ENCODE measurements at places on chromosomes 5 and 9.

DNA sequence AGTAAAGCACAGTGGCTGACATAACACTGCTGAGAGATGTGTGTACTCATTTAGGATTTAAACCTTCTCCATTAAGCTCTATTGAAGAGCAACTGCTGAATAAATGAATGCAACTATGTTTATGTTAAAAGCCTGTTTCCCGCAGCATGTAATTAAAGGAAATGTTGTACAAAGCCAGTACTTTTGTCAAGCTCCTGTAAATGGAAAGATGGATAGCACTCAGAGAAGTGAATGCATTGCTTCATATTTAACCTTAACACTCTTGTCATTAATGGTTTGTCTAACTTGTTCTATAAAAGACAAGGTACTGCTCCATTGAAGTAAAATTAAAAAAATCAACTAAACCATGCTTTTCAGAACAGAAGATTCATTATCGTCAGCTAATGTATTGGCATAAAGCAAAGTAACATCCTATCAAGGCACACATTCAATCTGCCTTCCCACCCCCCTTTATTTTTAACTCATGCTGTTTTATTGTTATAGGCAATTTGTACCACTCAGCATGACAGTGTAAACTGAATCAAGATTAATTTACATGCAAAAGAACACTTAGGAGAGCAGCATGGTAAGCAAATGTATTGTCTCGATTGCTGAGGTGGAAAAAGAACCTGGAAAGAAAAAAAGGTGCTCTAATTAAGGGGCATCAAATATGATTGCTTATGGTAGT, 240.9 kb upstream of the TBCA start:
- no peak for DNase-seq

- DNase-seq: no peak
Measured at GRCh38 chr5:174204535-174205313, 159.2 kb downstream of the NSG2 start.

GRCh38 chr5:108143581-108143980, 238.3 kb downstream of the FBXL17 start:
- no peak for DNase-seq

DNA sequence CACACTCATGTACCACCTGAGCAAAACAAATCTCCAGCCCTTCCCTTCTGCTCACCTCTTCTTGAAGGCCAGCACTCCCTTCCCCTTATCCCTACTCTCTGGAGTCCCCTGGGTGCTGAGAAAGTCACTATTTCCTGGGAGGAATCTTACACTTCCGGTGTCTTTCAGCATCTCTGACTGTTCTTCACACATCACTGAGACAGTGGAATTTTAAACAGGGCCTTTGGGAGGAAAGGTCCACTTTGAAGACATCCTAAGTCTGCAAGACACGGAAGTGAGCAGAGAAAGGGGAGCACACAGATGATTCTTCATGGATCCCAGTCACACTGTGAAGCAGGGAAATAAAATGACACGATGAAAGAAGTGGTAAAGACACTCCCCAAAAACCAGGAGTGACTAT, 25.6 kb downstream of the FRMD3 start:
- no peak for DNase-seq

DNA sequence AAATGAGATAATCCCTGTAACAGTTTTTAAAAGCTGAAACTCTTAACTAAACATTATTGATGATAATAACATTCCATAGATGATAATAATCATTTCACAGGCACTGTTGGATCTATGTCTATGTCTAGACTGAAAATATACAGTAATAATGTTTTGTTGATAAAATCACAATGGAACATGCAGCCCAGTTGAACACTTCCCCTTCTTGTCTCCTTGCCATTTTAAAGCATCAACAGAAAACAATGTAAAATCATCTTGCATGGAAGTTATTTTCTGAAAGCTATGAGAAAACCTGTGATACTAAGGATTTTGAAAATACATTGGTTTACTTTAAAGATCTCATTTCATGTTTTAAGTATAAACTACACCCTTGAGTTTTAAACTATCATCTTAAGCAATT, 1.9 kb downstream of the GAPT start:
- no peak for DNase-seq

GRCh38 chr5:107604990-107605389, 65.7 kb downstream of the EFNA5 start:
- DNase-seq: no peak

DNA sequence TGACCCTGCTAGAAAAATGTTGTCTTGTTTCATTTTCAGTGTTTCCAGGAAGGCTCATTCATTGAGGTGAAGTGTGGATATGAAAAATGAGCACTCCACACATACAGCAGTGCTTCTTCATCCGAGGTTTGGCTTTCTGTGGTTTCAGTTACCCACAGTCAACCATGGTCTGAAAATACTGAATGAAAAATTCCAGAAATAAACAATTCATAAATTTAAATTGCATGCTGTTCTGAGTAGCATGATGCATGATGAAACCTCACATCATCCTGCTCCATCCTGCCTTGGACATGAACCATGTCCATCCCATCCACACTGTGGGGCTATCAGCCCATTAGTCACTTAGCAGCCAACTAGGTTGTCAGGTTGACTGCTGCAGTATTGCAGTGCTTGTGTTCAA, 10.4 kb upstream of the SLC45A2 start:
- DNase-seq: no peak

DNA sequence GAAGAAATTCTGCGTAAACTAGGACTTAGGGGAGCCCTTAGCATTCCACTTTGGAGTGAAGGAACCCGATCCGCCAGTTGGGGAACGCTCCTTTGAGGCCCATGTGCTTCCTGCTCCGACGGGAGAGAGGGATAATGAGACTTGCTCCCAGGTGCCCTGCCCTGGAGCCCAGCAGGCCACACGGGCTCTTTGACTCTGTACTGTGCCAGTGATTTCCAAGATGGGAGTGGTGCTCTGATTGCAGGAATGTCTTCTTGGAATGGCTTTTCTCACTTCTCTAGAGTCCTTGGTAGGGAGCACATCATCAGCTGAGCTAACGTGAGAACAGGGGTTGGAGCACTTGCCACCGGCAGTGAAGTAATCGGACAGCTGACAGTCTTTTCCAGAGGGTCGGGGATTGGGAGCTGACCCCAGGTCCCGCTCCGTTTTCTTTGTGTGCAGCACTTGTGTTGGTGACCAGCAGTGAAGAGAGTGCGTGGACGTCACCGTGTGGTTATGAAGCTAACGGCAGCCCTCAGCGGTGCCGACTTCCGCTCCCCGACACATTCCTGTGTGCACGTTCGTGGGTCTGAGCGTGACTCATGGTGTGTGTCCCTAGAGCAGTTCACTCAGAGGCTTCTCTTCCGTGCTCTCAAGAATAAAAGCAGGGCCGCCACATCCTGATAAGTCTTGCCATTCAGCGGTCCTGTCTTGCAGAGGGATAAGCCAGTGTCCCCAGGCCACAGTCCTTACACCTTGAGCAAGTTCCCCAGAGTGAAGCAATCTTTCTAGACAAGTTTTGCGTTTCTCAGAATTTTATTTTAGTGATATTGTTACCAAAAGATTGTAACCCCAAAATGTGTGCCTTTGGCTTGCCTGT, 25.6 kb downstream of the ABL1 start:
- DNase-seq: no peak

- DNase-seq: no peak
Measured at GRCh38 chr5:158591301-158591863, 508.3 kb downstream of the EBF1 start.

- no peak for DNase-seq
Measured at GRCh38 chr9:133897675-133898074, 94.4 kb downstream of the VAV2 start.

DNA sequence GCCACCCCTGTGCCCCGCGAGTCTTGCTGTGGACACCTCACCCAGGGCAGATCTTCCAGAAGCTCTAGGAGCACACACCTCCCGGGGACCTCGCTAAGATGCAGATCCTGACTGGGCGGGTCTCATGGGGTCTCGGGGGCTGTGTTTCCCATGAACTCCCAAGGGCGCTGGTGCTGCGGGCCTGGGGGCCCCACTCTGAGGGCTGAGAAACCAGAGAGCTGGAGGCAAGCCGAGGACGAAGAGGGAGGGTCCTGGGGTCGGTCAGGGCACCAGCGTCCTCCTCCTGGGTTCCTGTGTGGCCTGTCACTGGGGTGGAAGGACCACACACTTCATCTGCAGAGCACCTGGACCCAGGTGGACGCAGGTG, 30.2 kb downstream of the SLC6A3 start:
- DNase-seq: no peak

DNA sequence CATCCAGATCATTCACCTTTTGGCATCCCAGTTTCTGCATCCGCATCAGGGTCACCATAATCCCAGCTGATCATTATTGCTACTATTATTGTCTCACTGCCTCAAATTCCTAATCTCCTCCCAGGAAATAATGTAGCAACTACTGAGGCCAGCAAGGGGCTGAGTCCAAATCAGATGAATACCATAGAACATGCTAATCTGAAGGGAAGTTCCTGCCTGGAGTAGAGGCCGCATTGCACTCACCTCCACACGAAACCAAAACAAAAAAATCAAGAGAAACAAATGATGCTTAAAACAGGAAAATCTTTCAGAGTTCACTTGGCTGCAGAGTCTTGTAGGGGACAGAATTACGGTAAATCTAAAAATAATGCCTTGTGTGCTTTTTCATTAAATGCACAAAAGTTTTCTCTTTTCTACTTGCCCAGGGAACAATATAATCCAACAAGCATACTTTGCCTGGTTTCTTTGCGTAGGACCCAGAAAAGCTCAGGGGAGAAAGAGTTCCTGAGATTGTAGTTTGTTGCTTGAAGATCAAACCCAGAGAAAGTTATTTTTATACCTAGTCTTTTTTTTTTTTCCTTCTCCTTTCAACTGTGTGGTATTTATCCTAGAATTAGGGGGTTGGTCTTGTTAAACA, 87.7 kb upstream of the KLF4 start:
- DNase-seq: no peak

DNA sequence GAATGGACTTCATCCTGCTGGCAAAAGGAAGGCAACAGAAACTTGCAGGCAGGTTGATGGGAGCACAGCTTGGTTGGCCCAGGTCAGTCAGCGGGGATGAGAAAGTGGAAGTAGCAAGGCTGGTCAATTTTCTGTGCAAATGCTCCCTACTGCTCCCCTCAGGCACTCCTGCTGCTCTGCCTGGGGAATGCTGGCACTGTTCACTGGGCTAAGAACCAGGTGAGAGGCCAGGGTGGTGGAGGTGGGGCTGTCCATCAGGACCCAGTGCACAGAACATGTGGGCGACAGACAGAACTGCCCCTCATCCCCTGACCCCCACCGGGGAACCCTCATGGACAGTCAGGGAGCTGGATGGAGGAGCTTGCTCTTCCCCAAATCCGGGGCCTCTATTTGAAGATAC, 593.1 kb downstream of the IRX1 start:
- no peak for DNase-seq

GRCh38 chr9:5835808-5836207, 2.9 kb upstream of the ERMP1 start:
- no peak for DNase-seq
